ENCODE measurements at places on chromosomes 2 and 18.
A peak's percentile ranks its signal among the peaks of the same experiment; 100 is the strongest.

DNA sequence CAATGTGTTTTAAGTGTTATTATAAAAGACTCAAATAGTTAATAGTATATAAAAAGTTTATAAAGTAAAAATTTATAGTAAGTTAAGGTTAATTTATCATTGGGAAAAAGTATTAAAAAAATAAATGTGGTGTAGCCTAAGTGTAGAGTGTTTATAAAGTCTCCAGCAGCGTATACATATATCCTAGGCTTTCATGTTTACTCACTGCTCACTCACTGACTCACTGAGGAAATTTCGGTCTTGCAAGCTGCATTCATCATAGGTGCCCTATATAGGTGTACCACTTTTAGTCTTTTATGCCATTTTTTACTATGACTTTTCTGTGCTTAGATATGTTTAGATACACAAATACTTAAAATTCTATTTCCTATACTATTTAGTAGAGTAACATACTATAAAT, 866.0 kb downstream of the CBLN2 start:
- no peak for DNase-seq

- no peak for DNase-seq
Measured at GRCh38 chr18:24490539-24490938, 30.1 kb downstream of the HRH4 start.

- DNase-seq: no peak
Measured at GRCh38 chr2:200311139-200311538, 4.6 kb downstream of the SPATS2L start.

DNA sequence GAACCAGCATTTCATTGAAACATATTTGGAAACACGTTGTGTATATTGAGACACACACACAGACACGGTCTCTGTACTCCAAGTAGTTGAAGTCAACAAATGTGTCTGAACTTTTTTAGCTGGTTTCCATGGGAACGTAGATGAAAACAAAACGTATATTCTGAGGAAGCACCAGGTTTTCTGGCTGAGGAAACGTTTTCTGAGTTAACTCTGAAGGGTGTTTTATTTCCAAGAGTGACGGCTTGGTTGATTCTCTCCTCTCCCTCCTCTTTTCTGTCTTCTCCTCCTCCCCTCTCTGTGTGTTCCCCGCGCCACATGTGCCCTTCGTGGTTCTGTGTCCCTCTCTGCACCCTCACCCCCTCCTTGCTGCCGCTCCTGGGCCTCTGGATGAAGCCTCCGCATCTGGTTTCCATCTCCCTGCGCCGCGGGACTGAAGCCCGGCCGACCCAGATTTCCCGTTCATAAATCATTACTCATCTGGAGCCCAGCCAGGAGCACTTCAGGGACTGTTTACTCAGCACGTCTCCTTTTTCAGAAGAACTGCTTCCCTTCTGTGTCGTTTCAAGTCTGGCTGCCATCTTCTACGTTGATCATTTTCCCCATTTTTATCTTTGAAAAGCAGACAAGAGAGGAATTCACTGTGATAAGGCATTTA, 122.7 kb downstream of the COL6A3 start:
- DNase-seq: peak; percentile 96

DNA sequence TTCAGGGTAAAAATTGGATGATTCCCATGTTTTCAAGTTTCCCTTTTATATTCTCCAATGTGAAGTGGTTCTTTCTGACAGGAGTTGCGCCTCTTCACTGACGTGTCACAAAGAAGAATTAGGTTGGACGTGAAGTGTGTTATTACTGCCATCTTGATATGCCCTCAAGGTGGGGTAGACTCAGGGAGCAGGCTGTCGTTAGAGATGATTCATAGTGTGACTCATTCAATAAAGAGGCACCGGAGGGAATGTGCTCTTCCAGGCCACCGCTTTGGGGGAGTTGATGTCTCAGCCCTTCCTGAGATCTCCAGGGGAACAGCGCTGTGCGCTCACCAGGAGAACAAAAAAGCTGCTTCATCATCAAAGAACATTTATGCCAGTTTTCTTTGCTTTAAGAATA, 3.6 kb upstream of the DGKD start:
- DNase-seq: no peak

- DNase-seq: no peak
Measured at GRCh38 chr2:120670771-120671480, 64.7 kb upstream of the GLI2 start.

DNA sequence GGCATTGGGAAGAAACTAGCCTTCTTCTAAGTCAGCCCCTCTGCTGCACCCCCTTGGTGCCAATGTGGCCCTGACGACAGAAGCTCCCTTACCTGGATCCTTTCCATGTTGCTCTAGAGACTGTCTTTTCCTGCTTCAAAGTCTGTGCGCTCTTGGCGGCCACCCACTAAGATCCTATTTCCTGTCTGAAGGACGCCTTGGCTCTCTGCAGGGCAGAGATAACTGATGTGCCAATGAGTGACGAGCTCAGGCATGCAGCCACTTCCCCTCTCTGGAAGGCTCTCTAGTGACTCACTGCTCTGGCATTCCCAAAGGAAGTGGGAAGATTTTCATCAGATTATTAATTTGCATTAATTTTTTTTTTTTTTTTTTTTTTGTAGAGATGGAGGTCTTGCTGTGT, 273.5 kb downstream of the CDH20 start:
- no peak for DNase-seq

- DNase-seq: no peak
Measured at GRCh38 chr2:218508299-218508698, 59.9 kb downstream of the USP37 start.

DNA sequence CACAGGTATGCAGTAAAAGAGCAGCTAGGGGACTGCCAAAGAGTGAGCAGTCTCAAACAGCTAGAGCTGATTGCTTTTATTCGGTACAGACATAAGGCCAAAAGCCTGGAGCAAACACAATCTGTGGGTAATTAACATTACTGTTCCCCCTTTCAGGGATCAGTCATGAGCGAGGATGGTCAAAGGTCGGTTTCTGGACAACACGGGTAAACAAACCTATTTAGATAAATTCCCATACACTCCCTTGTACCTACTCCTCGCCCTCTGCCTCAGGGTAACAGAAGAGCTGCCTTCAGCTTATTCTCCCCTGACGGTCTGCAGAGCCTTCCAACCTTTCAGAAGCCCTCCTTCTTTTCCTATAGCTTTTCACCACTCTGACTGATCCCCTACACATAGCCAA, 586.0 kb downstream of the SUCLG1 start:
- DNase-seq: no peak

DNA sequence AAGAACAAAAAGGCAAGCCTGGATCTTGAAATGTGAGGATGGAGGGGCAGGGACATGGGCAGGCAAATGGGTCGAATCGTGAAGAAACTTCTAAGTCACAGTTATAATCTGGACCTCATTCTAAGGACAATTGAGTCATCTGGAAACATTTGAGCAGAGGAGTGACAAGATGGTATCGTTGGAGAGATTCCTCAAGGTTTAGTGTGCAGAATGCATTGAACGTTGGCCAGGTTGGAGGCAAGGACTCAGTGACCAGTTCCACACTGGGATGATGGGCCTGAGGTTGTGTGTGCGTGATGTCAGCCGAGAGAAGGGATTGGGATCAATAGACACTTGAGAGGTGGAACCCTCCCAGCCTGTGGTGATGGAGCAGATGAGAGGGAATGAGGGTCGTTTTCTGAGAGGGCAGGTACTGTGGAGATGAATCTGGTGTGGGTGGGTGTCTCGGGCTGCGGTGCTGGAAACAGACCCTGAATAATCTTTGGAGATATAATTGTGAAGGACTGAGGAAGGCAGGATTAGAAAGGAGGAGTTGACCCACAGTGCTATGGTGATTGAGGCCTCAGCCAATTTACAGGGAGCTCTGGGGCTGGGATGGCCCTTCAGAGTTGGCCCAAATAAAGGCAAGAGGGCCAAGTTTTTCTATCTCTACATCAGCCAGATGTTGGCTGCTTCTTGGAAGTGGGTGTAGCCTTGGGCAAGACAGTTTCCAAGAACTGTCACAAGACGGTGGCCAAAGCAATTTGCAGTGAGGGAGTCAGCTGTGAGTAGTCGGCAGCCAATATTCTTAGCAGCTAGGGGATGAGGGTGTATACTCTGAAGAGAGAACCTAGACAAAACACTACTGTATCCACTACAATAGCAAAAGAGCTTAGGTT, 5.8 kb upstream of the ZNF532 start:
- no peak for DNase-seq

DNA sequence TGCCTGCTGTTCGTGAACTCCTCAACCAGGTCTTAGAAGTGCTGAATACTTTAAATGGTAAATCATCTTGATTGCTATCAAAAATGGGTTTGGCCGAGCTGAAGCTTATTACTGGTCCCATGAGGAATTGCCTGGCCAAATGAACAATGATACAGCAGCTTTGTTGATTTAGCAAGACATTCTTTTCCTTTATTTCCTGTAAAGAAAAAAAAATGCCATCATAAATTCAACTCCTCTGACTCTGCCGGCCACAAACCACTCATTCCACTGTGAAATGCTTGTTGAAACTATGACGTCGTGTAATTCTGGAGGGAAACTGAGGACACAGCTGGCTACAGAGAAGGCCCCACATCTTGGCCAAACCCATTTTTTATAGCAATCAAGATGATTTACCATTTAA, 74.2 kb upstream of the ID2 start:
- DNase-seq: no peak

GRCh38 chr2:225113371-225114015, 71.2 kb upstream of the DOCK10 start:
- DNase-seq: no peak

DNA sequence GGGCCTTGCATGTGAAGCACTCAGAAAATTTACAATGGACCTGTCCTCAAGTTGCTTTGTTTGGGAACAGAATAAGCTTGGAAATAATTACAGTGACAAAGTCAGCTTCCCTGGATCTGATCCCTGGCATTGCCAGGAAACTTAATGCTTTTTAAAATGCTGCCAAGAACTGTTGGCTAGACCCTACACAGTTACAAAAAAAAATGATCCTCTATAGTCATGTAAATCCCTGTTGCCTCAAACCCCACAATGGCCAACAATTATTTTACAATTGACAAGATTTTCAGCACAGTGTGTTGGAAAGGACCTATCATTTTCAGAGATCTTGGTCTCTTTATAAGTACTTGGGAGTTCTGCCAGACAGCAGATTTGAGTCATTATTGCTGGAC, 470.4 kb upstream of the ACVR2A start:
- no peak for DNase-seq

DNA sequence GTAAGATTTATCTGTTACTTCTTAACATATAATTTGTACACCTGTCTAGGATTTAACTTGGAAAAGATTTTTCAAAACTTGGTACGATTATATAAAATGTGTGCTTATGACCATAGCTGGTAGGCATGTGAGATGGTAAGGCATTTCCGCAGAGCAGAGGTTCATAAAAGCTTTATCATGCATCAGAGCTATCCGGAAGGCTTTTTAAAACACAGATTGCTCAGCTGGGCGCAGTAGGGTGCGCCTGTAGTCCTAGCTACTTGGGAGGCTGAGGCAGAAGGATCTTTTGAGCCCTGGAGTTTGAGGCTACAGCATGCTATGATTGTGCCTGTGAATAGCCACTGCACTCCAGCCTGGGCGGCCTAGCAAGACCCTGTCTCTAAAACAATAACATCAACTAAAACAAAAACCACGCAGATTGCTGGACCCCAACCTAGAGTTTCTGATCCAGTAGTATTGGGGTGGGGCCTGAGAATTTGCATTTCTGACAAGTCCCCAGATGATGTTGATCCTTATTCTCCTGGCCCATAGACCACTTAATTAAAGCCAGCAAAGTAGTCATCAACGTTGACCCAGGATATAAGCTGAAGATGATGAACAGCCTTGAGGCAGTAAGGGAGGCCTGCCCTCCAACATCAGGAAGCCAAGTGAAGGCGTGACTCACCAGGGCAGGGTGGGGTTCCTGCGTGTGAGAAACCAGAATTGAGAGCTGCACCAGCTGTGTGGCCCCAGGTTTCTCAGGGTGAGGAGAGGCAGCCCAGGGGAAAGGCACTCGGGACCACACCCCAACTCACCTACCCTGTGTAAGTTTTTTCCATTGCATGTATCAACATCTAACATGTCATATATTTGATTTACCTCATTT, 21.6 kb upstream of the SLC20A1 start:
- DNase-seq: no peak

DNA sequence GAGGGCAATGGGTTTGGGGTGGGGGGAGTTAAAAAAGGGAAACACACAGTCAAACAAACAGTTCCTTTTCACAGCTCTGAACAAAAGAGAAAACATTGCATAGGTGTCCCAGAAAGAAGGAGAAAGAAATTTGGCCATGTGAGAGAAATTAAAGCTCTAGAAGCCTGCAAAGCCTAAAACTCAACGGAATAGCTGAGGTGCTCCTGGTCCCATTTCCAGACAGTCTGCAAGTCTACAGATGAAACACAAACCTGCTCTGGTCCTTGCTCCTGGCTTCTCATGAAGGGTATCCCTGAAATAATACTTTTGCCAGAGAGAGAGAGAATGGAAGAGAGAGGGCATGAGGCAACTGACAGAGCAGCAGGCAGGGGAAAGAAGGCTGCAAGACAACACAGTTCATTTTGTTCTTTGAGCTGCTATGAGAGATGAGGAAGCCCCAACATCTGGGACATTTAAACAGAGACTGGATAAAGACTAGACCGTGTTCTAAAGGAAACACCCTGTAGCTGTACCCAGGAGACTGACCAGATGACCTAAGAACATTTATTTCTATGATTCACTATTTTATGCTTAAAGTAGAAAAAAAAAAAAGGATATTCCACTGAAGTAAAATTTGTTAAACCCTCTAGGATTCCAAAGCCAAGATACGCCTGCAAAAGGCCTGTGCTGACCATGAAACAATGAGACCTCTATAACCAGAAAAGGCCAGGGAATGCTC, 57.3 kb upstream of the CYP26B1 start:
- no peak for DNase-seq

Data from renal cortex interstitium (tissue), 15 donors.